Fibroblast of villous mesenchyme (primary cell): ENCODE measurements at places on chromosomes 16 and 17. TPM values are rescaled to one million over a fixed set of nuclear protein-coding genes. Genes with fewer than 3 reads are reported as not detected.

GRCh38 chr17:74252211-74252610 is 21.8 kb upstream of the DNAI2 start:
- DNase-seq = no peak

- no peak for DNase-seq
Measured at GRCh38 chr17:38538906-38539305, 66.8 kb downstream of the SRCIN1 start.

- DNase-seq = no peak
Measured at GRCh38 chr16:64617836-64618476, 503.9 kb downstream of the CDH11 start.

Gene KRTAP4-9
- total RNA-seq = not detected in 2 replicates

Gene ADCY9
- 38.0 and 44.1 TPM in 2 replicates for total RNA-seq

- DNase-seq = no peak
Measured at GRCh38 chr17:58402047-58402446, 15.3 kb downstream of the RNF43 start.

GRCh38 chr17:41407226-41407625 is 9.8 kb upstream of the KRT31 start:
- DNase-seq = no peak

DNA sequence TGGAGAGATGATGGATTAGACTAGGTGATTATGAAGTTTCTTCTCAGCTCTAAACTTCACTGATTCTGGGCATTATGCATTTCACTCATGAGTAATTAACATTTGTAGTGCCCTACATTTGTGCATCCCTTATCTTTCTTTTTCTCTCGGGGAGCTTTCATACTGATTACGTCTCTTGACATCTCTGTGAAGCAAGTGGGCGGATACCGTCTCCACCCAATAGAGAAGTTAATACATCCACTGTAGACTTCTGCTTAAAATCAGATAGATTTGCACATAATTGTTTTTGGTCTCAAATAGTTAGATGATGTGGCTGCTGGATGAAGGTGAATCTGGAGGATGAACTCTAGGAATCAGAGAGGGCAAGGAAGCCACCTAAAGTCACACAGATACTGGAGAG is 653.6 kb upstream of the EEF2KMT start:
- no peak for DNase-seq

Gene CBLN1
- not detected in 2 replicates for total RNA-seq

Gene NME2
- 438 and 486 TPM in 2 replicates for total RNA-seq

Gene RNF151
- not detected in 2 replicates for total RNA-seq

- DNase-seq = no peak
Measured at GRCh38 chr16:47493381-47494337, 32.5 kb downstream of the PHKB start.

- DNase-seq = no peak
Measured at GRCh38 chr16:68995011-68995504, 110.4 kb upstream of the HAS3 start.

Gene HP
- not detected in 2 replicates for total RNA-seq

Gene NPIPB9
- total RNA-seq = 3.9 TPM in 2 replicates

- peak; percentile 75 for DNase-seq
Measured at GRCh38 chr17:47882247-47882646, 13.8 kb upstream of the SP2 start.

DNA sequence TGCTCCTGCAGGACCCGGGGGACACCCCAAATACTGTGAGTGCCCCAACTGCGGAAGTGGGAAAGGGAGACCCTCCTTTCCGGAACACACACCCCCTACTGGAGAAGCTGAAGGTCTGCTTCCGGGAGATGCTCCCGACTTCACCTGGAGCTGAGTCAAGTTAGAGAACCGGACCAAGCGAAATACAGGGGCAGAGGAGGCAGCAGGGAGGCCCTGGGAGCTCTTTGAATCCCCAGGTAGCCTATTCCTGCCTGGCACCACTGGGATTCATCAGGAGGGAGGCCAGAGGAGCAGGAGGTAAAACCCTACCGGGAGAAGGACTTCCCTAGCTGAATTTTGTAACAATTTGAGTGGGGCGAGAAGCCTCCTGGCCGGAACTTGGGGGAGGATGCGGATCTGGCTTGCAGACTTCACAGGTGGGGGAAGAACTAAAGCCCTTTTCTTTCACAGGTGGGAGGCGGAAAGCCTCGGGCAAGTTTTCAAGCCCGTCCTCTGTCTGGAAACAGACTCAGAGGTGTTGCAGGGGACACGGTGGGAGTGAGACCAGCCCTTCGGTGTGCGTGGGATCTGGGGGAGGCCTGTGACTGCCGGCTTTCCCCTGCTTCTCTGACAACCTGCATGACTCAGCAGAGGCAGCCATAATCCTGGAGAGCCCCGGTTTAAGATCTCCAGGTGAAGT is 22.4 kb upstream of the TEKT1 start:
- DNase-seq = no peak

Gene CCL14
- not detected in 2 replicates for total RNA-seq

DNA sequence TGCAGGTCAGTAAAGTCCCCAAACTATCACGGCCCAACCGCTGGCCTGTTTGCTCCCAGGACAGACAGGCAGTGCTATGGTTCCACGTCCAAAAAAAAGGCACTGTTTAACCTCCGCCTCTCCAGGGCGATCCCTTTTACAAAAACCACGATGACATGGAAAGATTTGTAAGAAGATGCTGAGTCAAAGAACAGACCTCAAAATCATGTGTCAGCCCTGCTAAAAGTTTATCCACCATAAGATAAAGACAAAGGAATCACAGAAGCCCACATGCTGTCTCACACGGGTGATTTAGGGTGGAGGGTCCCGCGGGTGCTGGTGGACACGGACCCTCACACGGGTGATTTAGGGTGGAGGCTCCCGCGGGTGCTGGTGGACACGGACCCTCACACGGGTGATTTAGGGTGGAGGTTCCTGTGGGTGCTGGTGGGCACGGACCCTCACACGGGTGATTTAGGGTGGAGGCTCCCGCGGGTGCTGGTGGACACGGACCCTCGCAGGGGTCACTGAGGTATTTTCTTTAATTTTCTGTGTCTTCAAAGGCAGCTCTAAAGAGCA is 117.2 kb upstream of the METRNL start:
- peak; percentile 2 for DNase-seq

Gene EPOP
- 0.97 and 1.3 TPM in 2 replicates for total RNA-seq

Gene CD300A
- not detected in 2 replicates for total RNA-seq

DNA sequence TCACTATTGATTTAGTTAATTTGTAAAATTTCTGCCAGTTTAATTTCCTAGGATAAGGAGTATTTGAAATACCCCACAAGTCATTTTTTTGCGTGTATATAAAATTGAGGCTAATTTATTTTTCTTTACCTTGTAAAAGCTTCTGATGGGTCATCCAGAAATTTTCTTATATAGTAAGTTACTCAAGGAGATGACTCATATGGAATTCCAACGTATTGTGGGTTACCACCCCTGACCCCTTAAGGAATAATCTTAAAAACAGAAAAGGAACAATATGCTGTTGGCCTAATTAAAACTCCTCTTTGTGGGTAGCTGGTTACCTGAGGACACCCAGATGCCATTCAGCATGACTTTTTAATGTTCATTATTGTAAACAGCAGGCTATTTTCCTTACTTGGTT is 13.6 kb downstream of the HEATR6 start:
- peak; percentile 45 for DNase-seq

- DNase-seq = no peak
Measured at GRCh38 chr16:3610698-3611145, 684 bp downstream of the SLX4 start.

DNA sequence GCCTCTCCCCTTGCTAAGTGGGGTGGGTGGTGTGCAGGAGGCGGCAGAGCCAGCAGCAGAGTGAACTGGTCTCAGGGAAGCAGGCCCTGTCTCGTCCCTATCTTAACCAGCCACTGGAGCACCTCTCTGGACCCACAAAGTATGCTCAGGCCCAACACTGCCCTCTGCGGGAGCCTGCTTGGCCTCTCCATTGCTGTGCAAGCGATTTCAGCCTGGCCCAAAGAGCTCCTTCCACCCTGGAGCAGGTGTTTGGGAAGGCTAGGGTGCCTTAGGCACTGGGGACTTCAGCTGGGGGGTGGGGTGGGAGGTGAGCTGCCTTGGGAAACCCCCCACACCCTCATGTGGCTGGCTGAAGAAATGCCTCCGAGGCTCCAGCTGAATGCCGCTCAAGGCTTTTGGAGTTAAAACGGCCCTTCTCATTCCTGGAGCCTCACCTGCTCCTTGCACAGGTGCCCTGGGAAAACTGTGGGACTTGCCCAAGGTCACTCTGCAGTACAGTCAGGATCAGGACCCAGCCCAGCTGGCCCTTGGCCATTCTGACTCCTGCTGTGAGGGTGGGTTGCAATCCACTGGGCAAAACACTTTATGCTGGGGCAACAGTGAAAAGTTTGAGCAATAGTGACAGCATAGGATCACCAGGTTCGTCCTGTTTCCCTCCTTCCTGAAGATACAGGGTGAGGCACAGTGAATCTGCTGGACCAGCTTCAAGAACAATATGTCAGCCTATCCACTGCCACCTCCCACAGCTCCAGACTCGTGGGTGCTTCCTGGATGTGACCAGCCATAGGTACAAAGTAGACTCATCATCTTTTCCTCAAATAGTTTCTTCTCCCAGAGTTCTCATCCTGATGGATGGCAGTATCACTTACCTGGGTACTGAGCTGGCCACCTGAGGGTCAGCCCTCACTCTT is 5.9 kb upstream of the UBE2O start:
- DNase-seq = peak; percentile 61

DNA sequence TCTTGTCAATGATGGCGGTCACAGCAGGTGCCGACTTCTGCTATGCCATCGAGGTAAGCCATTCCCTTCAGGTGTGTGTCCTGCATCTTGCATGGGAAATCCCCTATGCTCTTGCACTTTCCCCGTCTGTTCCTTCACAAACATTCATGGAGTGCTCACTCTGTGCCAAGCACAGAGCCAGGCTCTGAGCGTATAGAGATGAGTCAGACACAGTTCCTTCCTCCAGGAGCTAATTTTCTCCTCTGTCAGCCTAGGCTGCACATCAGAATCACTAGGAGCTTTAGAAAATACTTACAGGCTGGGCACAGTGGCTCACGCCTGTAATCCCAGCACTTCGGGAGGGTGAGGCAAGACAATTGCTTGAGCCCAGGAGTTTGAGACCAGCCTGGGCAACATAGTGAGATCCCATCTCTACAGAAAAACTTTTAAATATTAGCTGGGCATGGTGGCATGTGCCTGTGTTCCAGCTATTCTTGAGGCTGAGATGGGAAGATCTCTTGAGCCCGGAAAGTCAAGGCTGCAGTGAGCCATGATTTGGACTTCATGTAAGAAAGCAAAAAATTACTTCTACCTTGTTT is 14.1 kb downstream of the PRMT7 start:
- no peak for DNase-seq

DNA sequence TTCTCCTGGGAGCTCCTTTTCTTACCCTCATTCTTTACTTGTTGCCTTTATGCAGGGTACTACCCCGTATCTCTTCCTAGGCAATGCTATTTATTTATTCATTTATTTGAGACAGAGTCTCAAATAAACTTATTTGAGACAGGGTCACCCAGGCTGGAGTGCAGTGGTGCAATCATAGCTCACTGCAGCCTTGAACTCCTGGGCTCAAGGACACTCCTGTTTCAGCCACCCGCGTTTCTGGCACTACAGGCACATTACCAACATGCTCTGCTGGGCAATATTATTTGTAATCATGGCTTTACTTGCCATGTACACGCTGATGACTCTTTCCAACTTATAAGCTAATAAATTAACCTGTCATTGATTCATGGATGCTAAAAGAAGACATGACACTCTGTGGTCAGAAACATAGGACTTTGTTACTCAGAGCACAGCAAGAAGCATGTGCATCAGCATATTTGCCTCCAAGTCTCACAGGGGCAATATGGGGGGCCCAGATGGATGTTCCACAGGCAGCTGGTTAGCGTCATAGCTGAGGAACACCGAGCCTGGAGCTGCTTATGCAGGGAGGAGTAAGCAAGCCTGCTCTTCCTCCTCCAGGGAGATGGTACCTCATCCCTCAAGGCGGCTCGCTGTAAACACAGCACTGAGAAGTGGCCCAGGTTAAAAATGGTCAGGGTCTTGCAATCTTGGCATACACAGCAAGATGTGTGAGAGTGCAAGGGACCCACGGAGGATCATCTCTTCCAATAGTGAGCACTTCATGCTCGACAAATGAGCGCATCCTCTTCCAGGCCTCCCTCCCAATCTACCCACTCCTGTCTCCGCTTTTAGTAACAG is 4.2 kb upstream of the LRRC75A start:
- DNase-seq = no peak

DNA sequence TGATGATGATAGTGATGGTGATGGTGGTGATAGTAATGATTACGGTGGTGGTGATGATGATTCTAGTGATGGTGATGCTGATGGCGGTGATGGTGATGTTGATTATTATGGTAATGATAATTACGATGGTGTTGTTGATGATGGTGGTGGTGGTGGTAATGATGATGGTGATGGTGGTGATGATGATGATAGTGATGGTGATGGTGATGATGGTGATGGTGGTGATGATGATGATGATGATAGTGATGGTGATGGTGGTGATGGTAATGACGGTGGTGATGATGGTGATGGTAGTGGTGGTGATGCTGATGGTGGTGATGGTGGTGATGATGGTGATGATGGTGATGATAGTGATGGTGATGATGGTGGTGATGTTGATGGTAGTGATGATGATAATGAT is 370.0 kb downstream of the CDH13 start:
- no peak for DNase-seq

GRCh38 chr17:4852567-4853207 is 19.5 kb downstream of the MINK1 start:
- peak; percentile 43 for DNase-seq

- no peak for DNase-seq
Measured at GRCh38 chr16:4667203-4667963, 26.0 kb upstream of the NUDT16L1 start.

Gene KRTAP9-9
- not detected in 2 replicates for total RNA-seq

DNA sequence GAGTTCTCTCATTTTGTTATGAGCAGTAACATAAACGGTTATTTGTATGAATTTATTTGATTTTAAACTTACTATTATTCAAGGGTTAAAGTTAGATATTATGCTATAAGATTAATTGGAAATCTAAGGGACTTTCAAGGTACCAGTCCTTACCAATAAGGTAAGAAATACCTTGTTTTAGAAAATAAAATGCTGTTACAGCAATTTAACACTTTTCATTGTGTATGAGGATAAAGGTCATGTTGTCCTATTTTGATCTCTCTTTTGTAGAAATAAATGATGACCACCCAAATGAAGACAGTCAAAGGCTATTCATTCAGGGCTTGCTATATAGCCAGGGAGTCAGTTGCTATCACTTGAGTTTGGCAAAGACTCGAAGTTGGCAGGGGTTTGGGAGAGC is 1185.9 kb upstream of the GOT2 start:
- DNase-seq = no peak

Gene WFDC1
- 8.2 and 10.0 TPM in 2 replicates for total RNA-seq

DNA sequence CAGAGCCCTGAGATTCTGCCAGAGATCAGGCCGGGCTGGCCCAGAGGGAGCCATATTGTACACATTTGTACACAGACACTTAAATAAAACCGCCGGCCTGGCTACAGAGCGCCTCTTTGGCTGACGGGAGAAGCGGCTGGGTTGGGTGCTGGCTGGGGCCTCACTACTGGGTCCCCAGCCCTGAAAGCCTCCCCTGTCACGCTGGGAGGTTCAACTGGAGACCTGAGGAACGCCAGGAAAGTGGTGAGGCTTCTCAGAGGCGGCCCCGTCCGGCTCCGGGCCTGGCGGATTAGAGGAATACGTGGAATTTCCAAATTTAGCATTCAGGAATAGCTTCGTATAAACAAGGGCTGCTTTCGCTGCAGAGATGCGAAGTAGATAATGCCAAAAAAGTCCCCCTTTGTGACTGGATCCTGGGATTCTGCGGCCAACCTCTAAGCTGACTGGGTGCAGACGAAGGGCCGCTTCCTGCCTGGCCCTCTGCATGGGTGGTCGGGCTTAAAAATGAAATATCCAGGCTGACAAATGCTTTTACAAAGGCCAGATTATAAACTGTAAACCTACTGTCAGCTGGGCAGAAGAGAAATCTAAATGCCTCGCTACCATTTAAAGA is 252.4 kb downstream of the IRF8 start:
- peak; percentile 38 for DNase-seq

- no peak for DNase-seq
Measured at GRCh38 chr16:11225677-11226549, 30.1 kb downstream of the SOCS1 start.
